Thoracic aorta (tissue), 2 donors: ENCODE measurements at places on chromosomes 11 and 22. TPM values are rescaled to one million over a fixed set of nuclear protein-coding genes. Genes with fewer than 3 reads are reported as not detected.

GRCh38 chr11:104531075-104531474 is 367.1 kb upstream of the PDGFD start:
- no peak for DNase-seq

DNA sequence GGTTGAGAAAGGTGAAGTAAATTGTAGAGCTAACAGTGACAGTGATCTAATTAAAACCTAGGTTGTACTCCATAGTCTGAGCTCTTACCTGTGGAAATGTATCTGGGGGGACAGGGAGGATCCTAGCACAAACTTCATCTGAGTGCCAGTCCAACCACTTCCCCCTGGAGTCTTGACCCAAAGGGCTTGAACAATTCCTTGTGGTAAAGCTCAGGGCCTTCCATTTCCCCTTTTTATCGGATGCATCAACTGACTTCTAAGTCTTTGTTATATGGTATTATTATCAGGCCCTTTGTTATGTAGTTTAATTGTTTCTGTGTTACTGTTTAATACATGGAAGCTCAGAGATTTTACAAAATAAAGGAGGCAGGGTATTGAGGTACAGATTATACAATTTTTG is 140.2 kb upstream of the SESN3 start:
- no peak for DNase-seq

DNA sequence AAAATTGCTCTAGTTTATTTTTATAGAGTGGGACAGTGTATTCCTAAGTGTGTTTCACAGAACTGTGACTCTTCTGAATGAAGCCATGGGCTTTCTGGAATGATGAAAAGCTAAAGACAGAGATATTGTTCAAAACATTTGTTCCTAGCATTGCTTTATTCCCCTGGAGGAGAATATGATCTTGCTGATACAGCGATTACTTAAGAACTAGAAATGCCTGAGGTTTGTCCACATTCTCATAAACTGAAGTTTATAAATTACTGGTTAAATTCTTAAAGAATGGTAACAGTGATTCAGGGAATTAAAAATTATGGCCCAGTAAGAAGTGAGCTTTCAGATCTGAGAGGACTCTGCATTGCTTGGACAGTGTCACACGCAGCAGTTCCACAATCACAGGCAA is 690.3 kb downstream of the FAM181B start:
- DNase-seq = no peak

- DNase-seq = no peak
These were observed 87.2 kb downstream of the RELT start for GRCh38 chr11:73463359-73463758.

UPK3A gene
- total RNA-seq = not detected

OR5P2 gene
- total RNA-seq = not detected

DNA sequence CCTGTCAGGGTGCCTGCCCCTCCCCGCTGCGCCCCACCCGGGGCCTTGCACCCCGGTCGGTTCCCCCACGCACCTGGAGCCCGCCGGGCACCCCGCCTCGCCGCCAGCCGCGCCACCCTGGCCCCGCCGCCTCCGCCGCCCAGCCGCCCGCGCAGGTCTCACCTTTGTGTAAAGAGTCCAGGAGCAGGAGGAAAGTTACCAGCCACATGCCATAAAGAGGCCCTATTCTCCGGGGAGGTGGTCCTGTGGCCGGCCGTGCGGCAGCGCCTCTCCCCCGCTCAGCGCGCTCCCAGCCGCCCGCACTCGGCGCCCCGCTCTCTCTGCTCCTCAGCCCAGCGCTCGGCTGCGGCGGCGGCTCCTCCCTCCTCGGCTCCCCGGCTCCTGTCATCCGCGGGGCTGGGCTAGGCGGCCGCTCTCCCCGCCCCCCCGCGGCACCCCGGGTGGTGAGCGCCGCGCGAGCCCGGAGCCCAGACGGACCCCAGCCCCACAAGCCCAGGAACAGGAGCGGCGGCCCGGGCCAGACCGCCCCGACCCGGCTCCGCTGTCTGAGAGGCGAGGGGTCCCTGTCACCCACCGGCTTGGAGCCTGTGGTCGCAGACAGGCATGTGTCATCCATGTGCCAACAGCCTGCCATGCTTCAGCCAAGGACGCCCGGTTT is at the start of gene DSCAML1:
DSCAML1 (minus strand) TSS at position 345 of the 658 bp plus-strand sequence; CDS start at position 208, 137 bp downstream.
- no peak for DNase-seq

MMP8 gene
- total RNA-seq = not detected

GRCh38 chr11:107780136-107780535 is 68.3 kb upstream of the SLN start:
- DNase-seq = no peak

BDNF gene
- total RNA-seq = 0.42 TPM

DNA sequence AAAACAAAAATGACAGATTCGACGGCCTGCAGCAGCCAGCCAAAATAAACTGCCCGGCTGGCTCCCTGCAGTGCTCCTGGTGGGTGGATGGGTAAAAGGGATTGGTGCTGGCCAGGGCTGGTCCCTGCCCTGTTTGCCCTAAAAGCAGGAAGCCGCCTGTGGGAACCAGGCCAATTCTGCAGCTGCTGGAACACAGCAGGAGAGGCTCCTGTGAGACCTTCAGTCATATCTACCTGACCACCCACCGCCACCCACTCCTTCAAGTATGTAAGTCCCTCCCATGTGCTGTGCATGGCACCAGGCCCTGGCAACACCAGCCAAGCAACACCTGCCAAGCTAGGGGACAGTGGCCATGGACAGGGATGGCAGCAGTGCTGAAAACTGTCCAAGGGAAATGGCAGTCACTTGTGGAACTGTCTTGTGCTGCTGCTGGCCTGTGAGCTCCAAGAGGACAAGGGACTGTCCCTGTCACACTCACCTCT is 48.7 kb upstream of the ARFGAP3 start:
- DNase-seq = no peak

CCDC116 gene
- 0.71 TPM for total RNA-seq

ANO5 gene
- 6.5 TPM for total RNA-seq

- no peak for DNase-seq
These were observed 32.5 kb upstream of the APLNR start for GRCh38 chr11:57269571-57270021.

GRCh38 chr11:62613291-62613778 is 278 bp downstream of the ROM1 start:
- peak; percentile 40 for DNase-seq

SEPTIN5 gene
- 147 TPM for total RNA-seq

DNA sequence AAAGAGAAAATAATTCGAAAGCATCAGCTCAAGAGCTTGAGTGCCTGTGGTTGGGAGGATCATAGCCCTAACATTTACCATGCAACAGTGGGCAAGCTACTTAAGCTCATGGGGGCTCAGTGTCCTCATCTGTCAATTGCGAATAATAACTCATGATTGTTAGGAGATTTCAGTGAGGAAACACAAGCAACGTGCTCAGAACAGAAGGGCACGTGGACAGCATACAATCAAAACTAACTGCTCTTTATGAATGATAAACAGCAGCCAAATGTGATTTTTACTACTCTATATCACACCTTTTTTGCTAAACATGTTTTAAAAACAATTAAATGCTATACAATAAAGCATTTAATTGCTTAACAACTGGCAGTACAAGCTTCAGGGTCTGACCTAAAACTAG is 310.1 kb upstream of the NARS2 start:
- no peak for DNase-seq

KLHL35 gene
- total RNA-seq = 6.8 TPM

DNA sequence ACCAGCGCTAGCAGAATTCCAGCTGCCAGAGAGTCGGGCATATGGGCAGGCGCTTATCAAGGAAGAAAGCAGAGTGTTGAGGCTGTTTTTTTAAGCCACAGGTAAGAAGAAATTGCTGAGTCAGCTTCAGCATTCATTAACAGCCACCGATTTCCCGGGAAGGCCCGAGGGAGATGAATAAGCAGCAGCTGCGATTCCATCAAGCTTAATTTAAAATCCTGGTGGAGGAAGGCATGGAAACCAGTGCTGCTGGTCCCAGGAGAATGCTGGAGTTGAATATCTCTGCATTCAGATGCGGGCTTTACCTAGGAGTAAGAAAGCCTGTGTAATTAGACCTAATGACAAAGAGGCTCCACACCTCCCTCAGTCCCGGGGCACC is 168.8 kb downstream of the BRD1 start:
- no peak for DNase-seq

- no peak for DNase-seq
These were observed 525 bp downstream of the BIK start for GRCh38 chr22:43110927-43111623.

DNA sequence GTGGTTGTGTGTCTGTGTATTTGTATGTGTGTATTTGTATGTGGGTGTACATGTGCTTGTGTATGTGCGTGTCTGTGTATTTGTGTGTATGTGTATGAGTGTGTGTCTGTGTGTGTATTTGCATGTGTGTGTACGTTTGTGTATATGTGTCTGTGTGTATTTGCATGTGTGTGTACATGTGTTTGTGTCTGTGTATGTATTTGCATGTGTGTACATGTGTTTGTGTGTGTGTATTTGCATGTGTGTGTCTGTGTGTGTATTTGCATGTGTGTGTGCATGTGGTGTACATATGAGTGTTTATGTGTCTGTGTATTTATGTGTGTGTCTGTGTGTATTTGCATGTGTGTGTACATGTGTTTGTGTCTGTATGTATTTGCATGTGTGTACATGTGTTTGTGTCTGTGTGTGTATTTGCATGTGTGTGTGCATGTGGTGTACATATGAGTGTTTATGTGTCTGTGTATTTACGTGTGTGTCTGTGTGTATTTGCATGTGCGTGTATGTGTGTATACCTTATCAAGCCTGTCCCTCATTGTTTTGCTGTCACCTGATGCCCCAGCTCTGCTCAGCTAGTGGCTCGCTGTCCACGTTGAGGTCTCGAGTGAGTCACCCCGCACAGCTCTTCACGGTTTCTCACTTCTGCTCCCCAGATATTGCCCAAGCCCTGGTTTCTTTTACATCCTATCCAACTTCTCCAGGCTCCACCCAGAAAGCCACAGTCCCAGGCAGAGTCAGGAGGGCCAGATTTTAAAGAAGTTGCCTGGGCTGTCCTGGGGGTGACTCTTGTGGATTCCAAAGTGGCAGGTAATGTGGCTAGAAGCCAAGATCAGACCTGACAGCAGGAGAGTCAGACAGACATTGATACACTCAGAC is 15.2 kb downstream of the MB start:
- no peak for DNase-seq

DNA sequence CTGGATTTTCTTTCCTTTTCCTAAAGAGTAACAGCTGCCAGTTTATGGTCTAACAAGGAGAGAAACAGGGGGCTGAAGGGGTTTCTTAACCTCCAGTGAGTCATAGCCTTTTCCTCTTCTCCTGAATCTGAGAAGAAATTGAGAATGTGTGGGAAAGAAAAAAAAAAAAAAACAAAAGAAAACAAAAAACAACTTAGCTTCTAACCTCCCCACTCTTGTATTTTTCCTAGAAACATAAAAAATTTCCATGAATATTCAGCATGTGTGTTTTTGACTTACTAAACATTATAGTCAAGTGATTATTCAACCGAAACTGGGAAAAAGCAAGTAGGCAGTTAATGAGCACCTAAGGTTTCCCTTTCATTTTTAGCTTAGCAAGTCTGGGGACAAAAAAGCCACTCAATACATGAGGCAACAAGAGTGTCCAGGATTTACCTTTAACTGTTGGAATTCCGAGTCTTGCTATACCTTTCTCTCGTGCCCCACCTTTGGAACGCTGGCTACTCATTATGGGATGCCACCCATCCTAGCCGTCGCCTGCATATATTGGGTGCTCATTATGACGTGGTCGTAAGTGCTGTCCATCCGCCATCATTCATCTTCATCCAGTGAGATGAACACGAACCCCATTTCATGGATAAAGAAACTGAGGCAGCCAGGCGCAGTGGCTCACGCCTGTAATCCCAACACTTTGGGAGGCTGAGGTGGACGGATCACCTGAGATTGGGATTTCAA is 2.4 kb downstream of the ASPHD2 start:
- DNase-seq = no peak

DNA sequence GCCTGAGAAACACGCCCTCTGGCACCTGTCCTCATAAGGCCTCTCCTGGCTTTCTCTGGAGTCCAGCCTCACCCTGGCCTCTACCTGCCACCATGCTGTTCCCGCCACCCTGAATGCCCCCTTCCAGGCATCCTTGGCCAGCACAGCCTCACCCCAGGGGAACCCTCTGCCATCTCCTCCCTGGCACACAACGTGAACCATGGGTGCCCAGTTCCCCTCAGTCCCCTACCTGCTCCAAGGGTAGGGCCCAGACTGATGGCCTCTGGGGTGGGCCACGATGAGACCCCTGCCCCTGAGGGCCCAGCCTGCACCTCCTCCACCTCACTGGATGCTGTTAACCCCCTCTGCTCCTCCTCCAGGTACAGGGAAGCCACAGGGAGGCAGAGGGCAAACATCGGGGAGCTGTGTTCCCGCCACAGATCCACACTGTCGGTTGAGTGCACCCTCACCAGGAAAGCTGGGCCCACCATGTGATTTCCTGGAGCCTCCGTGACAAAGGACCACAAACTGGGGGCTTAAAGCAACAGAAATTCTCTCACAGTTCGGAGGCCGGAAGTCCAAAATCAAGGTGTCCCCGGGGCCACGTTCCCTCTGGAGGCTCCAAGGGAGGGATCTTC is 169.6 kb downstream of the BRD1 start:
- no peak for DNase-seq

TANGO2 gene
- 48.7 TPM for total RNA-seq

- DNase-seq = no peak
These were observed 11.9 kb downstream of the HIRA start for GRCh38 chr22:19419464-19420178.

DNA sequence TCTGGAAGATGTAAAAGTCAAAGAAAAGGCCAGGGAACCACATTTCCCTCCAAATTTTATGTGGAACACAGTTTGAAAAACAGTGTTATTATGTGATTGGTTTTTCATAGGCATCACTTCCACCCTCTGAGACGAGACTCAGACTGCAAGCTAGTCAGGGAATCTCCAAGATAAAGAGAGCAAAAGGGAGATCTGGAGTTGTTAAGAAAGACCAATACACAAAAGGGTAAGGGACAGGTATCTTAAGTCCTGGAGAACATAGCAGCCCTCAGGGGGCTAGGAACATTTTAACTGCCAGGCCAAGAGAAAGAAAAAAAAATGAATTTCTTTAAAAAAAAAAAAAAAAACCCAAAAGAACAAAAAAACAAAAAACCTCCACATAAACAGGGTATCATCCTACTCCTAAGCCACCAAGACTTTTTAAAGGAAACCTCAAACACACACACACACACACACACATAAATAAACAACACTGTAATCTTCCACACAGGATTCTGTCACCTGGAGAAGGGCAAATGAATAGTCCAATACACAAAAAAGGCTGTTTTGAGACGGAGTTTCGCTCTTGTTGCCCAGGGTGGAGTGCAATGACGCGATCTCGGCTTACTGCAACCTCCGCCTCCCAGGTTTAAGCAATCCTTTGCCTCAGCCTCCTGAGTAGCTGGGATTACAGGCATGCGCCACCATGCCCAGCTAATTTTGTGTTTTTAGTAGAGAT is 44.5 kb downstream of the CELF1 start:
- no peak for DNase-seq

DNA sequence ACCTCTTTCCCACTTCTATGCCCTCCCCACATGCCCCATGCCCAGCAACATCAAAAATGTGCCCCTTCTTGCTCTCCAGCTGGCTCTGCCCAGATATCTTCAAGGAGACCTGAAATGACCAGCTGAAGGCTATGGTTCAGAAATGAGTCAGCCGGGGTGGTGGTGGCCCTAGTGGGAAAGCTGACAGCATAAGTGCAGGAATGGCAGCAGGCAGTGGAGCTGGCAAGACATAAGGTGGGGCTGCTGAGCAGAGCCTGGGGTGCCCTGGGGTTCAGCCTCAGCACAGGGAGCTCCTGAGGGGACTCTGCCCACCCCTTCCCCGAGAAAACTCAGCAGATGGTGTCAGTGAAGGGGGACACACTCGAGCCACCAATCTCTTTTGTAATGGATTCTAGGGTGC is 593.4 kb downstream of the BUD13 start:
- no peak for DNase-seq
